B cell (primary cell): ENCODE measurements at places on chromosomes 2 and 18.

DNA sequence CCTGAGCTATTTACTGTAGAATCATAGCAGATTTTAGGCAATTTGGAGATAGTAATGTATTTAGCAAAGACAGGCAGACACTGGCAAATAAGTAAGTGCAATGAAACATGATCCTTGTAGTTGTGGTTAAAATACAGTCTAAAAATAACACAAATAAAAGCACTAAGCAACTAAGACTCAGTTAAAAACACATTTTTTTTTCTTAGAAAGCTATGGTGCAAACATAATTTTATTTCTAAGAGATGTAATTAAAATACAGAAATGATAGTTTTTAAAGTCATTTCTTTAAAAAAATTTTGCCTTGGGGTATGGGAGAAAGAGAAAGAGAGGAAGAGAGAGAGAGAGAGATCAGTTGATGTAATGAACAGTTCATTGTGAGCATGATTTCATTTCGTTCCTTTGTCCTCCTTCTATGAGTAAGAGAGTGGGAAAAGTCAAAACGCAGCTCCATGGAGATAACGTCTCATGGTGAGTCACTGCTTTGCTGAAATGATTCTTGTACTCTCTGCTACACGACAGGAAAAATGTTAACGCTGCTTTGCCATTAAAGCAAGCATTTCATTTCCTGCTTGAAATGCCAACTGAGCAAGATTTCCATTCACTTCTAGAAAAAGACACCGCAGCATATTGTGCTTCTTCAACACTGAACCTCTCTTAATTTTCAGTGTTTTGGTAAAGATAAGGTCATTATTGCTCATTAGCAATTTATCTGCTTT lies 61.3 kb upstream of the PGAP1 start:
- DNase-seq, result no peak

GRCh38 chr2:47218899-47219525 lies 63.9 kb upstream of the STPG4 start:
- DNase-seq, result no peak

DNA sequence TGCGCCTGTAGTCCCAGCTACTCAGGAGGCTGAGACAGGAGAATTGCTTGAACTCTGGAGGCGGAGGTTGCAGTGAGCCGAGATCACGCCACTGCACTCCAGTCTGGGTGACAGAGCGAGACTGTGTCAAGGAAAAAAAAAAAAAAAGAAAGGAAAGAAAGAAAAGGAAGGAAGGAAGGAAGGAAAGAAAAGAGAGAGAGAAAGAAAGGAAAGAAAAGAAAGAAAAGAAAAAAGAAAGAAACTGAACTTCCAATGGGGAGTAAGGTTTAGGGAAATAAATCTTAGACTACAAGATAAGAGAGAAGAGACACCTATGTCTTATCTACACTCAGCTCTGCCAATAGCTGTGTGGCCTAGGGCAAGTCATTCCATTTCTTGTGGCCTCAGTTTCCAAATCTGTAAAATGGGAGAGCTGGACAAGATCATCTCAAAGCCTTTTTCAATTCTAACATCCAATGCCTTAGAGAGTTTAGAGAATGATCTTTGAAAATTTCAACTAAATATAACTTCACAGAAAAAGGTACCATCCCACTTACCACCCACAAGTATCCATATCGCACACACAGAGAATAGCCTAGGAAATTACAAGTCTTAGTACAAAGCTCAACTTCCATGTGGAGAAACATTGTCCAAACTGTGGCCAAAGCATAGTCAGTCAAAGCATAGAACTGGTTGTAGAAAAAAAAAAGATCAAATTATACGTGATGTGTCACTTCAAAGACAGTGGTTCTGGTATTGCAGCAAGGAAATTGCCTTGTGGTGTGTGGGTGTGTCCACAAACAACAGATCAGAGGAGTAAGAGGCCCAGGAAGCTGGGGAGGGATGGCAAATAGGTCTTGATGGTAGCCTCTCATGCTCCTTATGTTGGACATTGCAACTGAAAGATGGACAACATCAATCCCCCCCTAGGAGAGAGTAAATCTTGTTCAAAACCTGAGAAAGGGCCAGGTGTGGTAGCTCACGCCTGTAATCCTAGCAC lies 42.4 kb downstream of the SLC14A2 start:
- no peak for DNase-seq

GRCh38 chr2:9275399-9275798 lies 68.8 kb downstream of the ASAP2 start:
- no peak for DNase-seq

GRCh38 chr18:36829362-36830157 lies 633 bp downstream of the KIAA1328 start:
- DNase-seq, result peak; percentile 15

DNA sequence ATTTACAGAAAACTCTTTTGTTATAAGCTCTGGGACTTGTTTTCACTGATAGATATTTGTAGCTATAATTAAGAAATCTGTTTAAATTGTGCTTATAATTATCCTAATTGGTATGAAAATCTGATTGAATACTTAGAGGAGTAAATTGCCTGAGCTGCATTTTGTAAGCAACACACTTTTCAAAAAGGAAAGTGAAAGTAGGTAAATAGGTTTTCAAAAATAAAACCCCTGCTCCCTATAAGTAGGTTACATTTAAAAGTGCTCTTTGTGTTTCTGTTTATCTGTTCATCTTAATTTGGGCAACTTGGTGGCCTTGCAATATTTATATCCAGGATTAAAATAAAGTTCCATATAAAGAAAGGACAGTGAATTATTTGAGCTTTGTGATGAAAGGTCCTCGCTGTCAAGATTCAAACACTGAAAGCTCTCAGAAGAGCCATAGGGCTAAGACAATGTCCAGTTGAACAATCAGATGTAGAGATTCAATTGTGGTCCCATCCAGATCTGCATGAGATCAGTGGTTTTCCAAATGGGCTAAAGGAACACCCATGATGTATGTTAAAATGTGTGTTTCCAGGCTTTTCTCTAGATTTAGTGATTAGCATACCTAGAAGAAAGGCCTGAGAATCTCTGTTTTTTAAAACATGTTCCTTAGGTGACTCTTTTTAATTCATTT lies 371.6 kb downstream of the RPRM start:
- DNase-seq, result no peak

DNA sequence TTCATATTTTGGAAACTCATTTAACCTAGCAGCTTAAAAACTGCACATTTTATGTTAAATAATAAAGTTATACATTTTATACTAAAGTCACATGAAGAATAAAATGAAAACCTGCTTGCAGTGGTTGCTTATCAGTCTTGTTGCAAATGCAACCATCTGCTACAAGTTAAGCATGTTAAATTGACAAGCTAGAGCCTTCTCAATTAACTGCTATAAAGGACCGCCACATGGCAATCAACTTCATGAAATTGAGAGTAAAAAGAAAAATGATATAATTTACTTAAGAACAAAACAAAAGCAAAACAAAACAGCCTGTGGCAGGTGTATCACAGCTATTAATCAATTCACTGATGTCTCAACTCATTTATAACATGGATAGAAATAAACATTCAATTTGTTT lies 78.7 kb downstream of the RTTN start:
- no peak for DNase-seq

DNA sequence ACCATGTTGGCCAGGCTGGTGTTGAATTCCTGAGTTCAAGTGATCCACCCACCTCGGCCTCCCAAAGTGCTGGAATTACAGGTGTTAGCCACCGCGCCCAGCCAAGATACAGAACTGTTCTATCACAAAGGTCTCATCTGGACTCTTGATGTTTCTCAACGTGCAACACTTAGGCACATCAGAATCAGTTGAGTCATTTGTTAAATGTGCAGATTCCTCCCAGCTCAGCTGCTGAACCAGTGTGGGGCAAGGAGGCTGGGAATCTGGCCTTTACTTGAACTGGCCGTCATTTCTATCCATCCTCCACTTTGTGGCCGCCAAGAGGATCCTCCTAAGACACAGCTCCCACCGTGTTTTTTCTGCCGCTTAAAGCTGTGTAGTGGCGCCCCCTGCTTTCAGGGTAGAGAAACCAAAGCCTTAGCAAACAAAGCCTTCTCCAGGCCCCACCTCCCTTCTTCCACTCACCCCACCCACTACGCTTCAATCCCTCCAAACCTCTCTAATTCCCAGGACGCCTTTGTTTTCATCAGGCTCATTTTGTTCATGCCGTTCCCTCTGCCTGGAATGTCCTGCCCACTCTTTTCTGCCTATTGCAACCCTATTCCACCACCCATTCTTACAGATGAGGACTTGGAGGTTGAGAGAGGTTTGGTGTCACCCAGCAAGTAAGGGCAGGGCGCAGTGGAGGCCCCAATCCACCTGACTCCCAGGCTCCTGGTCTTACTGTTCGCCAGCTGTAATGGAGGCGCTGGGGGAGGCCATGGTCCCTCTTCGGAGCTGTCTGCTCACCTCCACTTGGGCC lies 776 bp upstream of the SPEG start:
- no peak for DNase-seq

GRCh38 chr2:24792542-24792873 lies 683 bp downstream of the PTRHD1 start:
- DNase-seq, result no peak

- no peak for DNase-seq
These were observed 94.1 kb downstream of the GBX2 start for GRCh38 chr2:236073867-236074655.

DNA sequence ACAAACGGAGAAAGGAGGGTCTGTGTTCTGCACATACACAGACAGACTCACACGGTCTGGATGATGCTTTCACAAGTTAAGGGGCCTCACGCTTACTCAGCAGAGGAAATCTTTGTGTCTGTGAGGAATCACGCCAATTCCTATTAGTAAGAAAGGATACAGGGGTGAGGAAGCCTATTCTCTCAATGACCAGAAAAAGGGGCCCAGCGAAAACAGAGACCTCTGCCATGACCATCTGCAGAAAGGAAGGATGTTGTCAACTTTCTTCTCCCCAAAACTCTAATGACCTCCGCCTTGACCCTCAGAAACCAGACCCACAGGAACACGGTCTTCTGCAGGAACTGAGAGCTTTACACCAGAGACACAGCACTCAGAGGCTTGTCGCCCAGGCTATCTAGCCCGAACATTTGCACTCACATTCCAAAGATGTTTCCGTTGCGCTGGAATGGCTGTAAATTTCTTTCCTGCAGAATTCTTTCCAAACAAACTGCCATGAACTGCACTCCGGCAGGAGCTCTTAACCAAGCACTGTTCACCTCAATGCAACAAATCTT lies 186.3 kb downstream of the TCF4 start:
- no peak for DNase-seq

DNA sequence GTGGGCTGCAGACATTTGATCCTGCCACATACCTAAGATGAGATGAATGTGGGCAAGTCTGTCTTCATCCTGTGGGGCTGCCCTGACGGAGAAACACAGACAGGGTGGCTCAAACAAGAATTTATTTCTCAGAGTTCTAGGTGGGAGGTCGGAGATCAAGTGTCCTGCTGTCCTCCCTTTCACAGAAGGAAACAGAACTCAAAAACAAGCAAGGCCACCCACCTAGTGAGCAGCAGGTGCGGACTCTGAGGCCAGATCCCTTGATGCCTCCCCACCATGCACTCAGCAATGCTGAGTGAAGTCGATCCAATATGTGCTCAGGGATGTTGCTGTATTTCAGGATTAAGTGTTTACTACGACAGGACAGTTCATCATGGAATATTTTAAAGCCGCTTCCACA lies 63.0 kb upstream of the SNTG2 start:
- DNase-seq, result no peak

GRCh38 chr18:56235071-56235470 lies 403.3 kb downstream of the TXNL1 start:
- peak; percentile 77 for DNase-seq

DNA sequence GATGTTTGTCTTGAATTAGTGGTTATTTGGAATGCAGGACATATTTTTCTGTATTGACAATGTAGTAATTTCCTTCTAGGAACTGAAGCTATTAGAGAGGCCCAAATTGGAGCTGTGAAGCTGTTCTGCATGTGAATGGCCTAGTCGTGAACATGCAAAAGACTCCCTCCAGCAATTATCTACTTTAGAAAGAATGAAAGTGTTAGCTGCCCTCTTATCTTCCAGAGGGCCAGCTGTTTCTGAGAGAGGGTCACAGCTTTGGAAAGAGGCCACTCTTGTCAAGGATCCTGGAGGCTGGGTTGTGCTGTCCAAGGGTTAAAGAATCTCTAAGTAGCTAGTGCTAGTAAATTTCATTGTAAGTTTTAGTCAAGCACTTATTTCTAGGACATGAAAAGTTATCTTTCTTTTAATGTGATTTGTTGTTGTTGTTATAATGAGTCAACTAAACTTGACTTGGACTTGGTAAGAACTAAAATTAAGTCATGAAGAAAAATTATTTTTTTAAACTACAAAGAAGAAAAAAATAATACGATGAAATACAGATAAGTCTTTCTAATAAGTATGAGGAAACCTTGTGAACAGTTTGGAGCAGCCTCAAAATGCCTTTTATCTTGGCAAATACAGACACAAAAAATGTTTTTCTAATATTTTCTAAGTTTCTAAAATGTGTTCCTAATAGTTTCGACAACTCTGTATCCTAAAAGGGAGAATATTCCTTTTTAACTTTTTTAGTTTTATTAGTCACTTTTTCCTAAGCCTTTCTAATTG lies 36.8 kb downstream of the DPP4 start:
- no peak for DNase-seq

GRCh38 chr2:62192811-62193210 lies 3.1 kb upstream of the B3GNT2 start:
- DNase-seq, result no peak

- peak; percentile 9 for DNase-seq
These were observed 11.5 kb downstream of the GAL3ST2 start for GRCh38 chr2:241788135-241788534.

GRCh38 chr2:63740943-63741342 lies 100.8 kb upstream of the UGP2 start:
- DNase-seq, result no peak

DNA sequence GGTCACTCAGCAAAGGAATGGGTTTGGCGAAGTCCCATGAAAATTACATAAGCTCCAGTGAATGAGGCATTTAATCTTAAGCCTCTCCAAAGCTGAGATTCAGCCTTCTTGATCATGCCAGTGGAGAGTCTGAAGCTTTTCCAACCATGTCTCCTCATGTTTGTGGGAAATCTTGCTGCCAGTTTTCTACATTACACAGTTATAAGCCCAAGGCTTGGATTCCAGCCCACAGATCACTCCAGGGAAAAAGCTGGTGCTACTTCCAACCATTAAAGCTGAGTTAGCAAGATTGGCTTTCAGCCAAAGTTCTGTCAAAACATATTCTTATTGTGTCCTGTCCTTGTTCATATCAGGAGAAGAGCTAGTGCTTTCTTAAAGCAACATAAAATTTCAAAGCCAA lies 293.8 kb downstream of the LRRTM4 start:
- no peak for DNase-seq

GRCh38 chr2:14603676-14604075 lies 28.8 kb upstream of the LRATD1 start:
- DNase-seq, result no peak

DNA sequence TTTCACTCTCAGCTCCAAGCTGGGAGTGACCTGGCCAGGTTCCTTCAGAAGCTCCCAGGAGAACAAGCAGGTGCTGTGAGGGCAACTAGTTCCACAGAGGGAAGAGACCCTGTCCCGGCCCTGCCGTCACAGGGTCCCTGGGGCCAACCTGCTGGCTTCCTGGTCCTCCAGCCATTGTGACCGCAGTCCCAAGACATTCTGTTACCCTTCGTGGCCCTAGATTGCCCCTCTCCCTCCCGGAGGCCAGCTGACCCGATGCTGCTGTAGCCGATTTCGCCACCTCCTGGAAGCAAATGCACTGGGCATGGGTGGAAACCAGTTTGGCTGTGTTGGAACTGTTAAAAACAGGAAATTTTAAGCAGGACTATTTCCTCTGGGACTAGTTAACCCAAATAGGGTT lies 55.4 kb downstream of the EPAS1 start:
- DNase-seq, result peak; percentile 15

- DNase-seq, result no peak
These were observed 232.5 kb downstream of the PTGR3 start for GRCh38 chr18:74976331-74976909.
